Stimulated activated CD4-positive, alpha-beta T cell treated with anti-CD3 and anti-CD28 coated beads, Interleukin-2, amount 100 ng/mL, for 24 hours (primary cell): ENCODE measurements at places on chromosomes 7 and 10.
A peak's percentile ranks its signal among the peaks of the same experiment; 100 is the strongest.

- no peak for DNase-seq
Measured at GRCh38 chr10:90856261-90856660, 1.6 kb downstream of the HTR7 start.

DNA sequence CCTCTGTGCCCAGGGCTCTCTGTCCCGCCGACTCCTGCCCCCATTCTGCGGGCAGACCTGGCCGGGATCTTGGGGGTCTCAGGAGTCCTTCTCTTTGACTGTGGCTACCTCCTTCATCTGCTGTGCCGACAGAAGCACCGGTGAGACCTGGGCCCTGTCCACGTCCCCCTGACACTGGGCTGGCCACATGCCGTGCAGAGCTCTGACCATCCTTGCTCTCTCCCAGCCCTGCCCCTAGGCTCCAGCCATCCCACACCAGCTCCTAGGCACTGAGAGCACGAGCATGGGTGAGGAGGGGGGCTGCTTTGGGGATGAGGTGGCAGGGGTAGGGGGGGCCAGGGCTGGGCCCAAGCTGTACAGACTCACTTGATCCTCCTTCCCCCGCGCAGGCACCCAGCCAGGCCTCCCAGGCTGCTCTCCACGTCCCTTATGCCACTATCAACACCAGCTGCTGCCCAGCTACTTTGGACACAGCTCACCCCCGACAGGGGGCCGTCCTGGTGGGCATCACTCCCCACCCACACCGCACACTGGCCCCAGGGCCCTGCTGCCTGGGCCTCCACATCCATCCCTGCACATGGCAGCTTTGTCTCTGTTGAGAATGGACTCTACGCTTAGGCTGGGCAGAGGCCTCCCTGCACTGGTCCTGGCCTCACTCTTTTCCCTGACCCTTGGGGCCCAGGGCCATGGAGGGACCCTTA is 4.8 kb upstream of the PILRB start:
- no peak for DNase-seq

- peak; percentile 53 for DNase-seq
Measured at GRCh38 chr7:8176370-8177081, 85.4 kb downstream of the ICA1 start.

DNA sequence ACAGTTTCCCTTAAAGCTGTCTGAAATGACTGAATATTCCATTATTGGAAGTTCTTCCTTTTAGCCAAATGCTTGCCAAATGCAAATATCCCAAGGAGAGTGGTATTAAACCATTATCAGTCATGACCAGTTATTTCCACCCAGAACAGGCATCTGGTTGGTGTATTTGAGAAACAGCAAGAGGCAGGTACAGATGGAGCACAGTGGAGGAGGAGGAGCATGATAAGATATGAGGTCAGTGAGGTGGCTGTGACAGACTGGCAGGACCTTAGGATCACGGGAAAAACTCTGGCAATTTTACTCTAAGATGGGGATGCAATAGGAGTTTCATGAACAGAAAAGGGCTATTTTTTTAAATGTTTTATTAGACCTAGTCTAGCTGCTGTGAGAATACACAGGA is 6.4 kb downstream of the HEPACAM2 start:
- DNase-seq: no peak

DNA sequence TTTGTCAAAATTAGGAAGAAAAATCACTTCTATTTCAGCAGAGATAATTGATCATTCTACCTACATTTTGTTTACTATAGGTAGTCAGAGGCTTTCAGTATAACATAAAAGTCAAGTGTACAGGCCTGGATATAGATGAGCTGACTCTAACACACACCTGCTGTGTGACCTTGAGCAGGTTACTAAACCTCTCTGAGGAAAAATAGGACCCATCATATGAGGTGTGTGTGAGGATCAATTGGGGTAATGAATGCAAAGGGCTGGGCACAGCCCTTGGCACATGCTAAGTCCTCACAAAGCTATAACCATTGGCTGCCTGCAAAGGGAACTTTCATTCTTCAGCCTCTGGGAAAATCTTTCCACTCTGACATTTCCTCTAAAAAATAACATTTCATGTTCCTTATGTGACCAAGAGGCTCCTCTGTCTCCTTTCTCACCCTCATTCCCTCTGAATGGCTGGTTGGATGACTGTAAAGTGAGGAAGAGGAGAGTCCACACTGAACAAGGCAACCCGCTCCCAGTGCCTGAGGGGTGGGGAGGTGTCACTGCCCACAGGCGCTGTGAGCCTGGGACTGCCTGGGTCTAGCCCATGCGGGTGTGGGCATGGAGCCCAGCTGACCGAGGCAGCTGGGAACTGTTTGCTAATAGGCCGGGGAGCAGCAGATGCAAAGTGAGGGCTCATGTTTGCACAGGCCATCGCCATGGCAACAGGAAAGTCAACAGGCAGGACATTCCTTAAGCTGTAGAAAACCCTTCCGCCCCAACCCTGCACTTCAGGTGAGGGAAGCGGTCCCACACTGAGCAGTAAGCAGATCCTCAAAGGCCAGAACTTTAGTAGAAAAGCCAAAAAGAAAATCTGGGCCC is 36.8 kb downstream of the MYOF start:
- no peak for DNase-seq

- no peak for DNase-seq
Measured at GRCh38 chr7:101537935-101538595, 91.0 kb downstream of the MYL10 start.

GRCh38 chr7:21450076-21450475 is 22.2 kb downstream of the SP4 start:
- DNase-seq: no peak

DNA sequence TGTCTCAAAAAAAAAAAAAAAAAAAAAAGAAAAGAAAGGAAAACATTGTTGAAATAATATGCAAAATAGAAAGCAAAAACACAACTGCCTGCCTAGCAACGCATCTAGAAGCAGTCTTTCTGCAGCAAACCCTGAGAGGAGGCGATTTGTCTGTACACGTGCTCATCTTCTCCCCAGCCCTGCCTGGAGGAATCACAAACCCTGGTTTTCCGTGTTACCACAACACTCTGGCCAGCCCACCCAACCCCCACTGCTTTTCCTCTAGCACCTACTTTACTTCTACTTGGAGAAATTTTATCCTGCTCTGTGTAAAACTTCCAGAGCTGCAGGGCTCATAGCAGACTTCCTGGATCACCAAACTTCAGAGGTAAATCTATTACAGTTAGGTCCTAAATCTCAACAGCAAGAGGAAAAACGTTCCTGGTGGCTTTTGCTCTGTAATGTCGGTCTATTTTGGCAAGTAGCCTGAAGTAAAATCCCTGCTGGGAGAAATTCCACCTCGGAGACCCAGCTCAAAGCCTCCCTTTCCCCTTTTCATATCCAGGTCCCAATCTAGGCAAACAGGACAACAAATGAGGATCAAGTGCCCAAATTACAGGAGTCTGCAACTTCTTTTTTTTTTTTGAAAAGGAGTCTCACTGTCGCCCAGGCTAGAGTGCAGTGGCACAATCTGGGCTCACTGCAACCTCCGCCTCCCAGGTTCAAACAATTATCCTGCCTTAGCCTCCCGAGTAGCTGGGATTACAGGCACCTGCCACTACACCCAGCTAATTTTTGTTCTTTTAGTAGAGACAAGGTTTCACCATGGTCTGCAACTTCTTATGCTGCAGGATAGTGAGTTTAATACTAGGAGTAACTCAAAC is 91.6 kb downstream of the DNMBP start:
- no peak for DNase-seq

- no peak for DNase-seq
Measured at GRCh38 chr10:89521368-89521767, 14.0 kb downstream of the SLC16A12 start.

- no peak for DNase-seq
Measured at GRCh38 chr10:11449761-11450160, 161.7 kb downstream of the USP6NL start.

GRCh38 chr10:127992376-127992775 is 85.5 kb downstream of the PTPRE start:
- DNase-seq: no peak

DNA sequence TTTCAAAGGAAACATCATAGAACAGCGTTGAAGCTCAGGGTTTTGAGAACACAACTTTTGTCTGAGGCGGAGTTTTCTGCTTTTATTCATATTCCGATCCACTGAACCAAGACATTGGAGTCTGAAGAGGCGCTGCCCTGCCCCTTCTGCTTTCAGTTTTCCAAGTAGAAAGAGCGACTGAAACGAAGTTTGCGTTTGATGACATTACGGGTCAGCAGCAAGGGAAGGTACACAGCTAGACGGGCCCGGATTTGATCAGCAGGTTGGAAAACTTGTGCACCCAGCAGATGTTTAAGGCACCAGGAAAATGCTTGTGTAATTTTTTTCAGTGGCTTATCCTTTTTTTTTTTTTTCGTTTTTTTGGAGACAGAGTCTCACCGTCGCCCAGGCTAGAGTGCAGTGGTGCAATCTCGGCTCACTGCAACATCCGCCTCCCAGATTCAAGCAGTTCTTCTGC is 720 bp downstream of the SUN1 start:
- no peak for DNase-seq

- DNase-seq: no peak
Measured at GRCh38 chr10:128967980-128968756, 498.9 kb upstream of the MGMT start.

GRCh38 chr10:69786791-69787190 is 14.9 kb upstream of the COL13A1 start:
- no peak for DNase-seq

GRCh38 chr7:68559518-68559917 is 1038.8 kb upstream of the AUTS2 start:
- DNase-seq: no peak

GRCh38 chr10:104098358-104098925 is 12.8 kb upstream of the COL17A1 start:
- no peak for DNase-seq

DNA sequence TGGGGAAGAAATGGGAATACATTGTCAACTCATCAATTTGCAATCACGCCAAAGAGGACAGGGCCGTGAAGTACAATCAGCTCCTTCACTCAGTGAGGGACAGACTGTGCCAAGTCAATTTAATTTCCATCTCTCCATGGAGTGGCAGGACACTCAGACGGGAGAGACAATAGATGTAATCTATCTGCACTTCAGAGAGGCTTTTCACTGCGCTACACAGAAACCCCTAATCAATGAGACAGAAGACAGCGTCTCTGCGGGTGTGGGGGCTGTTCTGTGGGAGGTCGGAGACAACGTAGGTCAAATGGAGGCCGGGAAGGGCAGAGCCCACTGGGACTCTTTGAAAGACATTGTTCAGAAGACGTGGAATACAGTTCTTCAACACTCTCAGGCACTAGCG is 541.0 kb upstream of the ADARB2 start:
- no peak for DNase-seq

GRCh38 chr7:94620703-94621118 is 35.2 kb downstream of the SGCE start:
- peak; percentile 54 for DNase-seq

DNA sequence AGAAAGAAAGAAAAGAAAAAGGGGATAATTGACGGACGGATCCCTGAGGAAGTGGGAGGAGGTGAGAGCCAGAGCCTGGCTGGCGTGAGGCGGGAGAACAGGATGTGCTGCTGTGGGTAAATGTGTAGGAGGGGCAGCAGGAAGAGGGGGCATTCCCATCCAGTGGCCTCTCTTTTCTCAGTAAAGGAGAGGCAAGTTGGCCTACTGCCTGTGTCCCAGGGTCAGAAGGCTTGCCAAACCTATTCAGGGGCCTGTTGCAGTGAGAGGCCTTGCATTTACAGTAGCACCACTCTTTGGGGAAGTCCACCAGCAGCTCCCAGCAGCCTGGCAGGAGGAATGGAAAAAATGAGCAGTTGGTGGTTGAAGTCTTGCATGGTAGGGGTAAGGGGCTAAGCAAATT is 26.6 kb upstream of the ASCC1 start:
- no peak for DNase-seq

- DNase-seq: no peak
Measured at GRCh38 chr10:6068422-6068821, 6.3 kb upstream of the IL2RA start.

DNA sequence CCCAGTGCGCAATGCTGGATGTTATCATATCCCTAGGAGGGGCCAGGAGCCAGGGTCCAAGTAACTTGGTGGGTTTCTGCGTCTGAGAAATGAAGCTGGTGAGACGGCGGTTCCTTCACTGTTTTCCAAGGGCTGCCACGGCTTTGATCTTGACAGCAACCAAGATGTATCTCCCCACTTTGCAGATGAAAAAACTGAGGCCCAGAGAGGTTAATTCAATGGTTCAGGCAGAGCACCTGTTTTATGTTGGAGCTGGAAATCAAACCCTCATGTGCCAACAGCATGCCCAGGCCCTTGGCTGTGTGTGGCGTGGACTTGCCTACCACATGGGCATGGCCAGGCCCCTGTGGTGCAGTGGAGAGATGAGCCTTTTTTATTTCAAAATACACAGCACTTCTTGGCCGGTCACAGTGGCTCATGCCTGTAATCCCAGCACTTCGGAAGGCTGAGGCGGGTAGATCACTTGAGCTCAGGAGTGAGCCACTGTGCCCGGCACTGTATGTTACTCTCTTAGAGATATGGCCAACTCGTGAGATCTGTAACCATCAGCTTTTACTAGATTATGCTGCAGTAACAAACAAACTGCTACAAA is 225.2 kb upstream of the SH2B2 start:
- no peak for DNase-seq

GRCh38 chr10:78596556-78596955 is 472.2 kb upstream of the ZMIZ1 start:
- DNase-seq: no peak

- no peak for DNase-seq
Measured at GRCh38 chr7:91683823-91684222, 196.7 kb downstream of the MTERF1 start.

GRCh38 chr7:92698237-92698841 is 108.1 kb upstream of the FAM133B start:
- no peak for DNase-seq

DNA sequence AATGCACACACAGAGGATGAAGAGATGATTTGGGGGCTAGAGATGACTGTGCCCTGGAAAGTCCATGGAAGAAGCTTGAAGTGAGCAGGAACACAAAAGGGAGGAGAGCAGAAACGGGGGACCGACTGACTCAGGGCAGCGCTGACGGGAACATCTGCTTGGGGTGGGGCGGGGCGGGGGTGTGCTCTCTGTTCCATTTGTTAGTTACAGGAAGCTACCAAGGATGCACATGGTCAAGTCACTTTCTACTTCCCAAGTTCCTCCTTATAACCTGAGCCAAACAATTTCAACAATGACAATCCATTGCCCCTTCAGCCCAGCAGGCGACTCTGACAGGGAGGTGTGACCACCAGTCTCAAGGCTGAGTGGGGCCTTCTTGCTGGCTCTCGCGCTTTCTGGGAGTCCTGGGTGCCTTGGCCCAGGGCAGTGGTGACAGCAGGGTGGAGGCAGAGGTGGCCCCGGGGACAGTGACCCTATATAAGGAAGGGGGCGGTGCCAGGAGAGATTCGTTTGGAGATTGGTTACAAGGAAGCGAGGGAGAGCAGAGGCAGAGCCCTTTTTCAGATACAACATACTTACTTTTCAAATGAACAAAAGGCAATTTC is 39.6 kb downstream of the CLEC2L start:
- no peak for DNase-seq

- no peak for DNase-seq
Measured at GRCh38 chr7:85226361-85227085, 39.7 kb upstream of the SEMA3D start.

DNA sequence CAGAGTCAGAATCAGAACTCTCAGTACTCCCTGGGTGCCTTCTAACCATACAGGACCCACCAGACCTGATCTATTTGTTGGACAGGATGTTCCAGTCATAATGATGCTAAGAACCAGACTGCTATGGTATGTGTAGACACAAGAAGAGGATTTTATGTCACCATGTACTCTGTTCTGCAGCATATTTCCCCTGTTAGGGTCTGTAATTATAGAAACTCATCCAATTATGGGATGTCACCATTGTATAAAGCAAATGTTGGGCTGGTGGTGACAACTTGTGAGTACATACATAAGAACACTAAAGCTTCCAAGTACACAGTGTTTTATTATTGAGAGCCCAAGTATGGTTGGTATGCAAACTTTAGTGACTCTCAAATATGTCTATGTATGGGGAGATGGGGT is 67.1 kb upstream of the AGBL3 start:
- DNase-seq: no peak
